ENCODE measurements at places on chromosomes 6 and 20.

- no peak for DNase-seq
- H3K4me3 ChIP-seq: no peak overlapping the region
- no peak overlapping the region for H3K27ac ChIP-seq
- H3K27me3 ChIP-seq: no peaks in the 10 kb centered on the region
- H3K36me3 ChIP-seq: no peaks in the 10 kb centered on the region
- peaks cover 8% of the 10 kb centered on the region for H3K4me1 ChIP-seq
Observed at GRCh38 chr6:108653949-108654348, 93.2 kb downstream of the FOXO3 start.

DNA sequence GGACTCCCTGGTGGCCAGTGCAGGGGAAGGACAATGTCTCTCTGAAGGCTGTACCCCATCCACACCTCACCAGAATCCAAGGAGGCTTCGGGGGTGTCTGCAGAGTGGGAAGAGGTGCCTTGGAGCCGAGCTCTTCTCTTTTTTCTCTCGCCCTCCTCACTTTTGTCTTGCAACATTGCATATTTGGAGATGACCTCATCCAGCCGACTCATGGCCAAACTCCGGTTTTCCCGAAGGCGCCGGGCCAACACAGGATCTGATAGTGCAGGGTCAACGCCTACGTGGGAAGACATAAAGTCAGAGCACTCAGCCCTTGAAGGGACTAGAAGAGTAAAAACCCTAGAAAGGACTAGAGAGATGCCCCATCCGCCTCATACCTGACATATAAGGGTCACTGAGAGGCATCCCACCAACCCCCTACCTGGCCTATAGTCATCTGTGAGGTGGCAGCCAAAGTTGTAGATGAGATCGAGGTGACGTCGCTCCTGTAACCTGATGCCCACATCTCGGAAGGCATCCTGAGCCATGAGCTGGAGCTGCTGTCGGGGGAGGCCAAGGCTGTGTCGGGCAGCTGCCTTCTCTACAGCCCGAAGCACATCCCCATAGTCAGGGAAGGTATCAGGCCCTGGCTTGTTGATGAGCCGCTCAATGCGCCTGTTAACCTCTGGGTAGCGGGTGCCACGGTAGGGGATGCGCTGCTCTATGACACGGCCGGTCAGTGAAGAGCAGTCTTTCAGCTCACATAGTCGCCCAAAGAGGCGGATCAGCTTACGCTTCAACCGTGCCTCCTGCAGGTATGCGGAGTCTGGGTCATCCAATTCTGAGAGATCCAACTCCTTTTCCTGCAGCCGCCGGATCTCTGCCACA, 3.0 kb upstream of the ZBTB22 start:
- H3K4me3 ChIP-seq: no peak overlapping the region
- no peaks in the 10 kb centered on the region for H3K27me3 ChIP-seq
- DNase-seq: no peak
- H3K36me3 ChIP-seq: peaks cover 22% of the 10 kb centered on the region
- peaks cover 53% of the 10 kb centered on the region for H3K4me1 ChIP-seq

- H3K27me3 ChIP-seq: no peaks in the 10 kb centered on the region
- H3K27ac ChIP-seq: no peak overlapping the region
- DNase-seq: no peak
- no peaks in the 10 kb centered on the region for H3K4me1 ChIP-seq
- no peak overlapping the region for H3K4me3 ChIP-seq
Observed at GRCh38 chr6:148085631-148086331, 256.9 kb upstream of the SASH1 start.

DNA sequence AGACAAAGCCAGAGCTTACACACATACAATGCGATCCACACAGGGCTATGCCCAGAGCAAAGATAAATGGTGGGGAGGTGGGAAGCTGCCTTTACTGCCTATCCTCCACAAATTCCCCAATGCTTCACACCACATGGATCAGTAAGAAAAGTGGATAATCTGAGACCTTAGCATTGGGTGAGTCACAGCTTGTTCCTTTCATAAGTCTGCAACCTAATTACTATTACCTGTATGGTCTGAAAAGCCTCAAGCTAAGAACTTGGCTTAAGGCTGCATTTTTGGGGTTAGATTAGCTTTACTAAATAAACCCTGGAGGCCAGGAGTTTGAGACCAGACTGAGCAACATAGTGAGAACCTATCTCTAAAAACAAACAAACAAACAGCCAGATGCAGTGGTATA, 66.0 kb upstream of the BTBD3 start:
- no peak overlapping the region for H3K27ac ChIP-seq
- no peak for DNase-seq

DNA sequence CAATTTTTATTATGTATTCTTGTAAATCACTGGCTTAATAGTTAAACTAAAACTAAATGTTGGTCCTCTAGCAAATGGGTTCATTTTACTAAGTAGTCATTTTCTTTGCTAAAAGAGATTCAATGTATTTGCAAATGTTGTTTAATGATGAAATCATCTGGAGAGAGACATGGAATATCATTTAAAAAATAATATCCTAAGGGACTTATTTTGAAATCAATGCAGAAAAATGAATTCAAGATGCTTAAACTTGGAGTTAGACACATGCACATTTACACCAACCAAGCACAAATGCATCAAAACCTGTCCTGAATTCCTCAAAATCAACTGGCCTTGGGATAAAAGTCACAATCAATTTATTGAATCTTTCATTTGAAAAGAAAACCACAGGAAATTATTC, 165.0 kb upstream of the RNF217 start:
- H3K27ac ChIP-seq: no peak overlapping the region
- no peak overlapping the region for H3K4me3 ChIP-seq
- H3K4me1 ChIP-seq: no peaks in the 10 kb centered on the region
- DNase-seq: no peak
- H3K36me3 ChIP-seq: no peaks in the 10 kb centered on the region

- H3K27me3 ChIP-seq: no peaks in the 10 kb centered on the region
- DNase-seq: no peak
- peak overlapping the region; percentile 95 for H3K4me3 ChIP-seq
- no peaks in the 10 kb centered on the region for H3K36me3 ChIP-seq
- peaks cover 61% of the 10 kb centered on the region for H3K4me1 ChIP-seq
Observed at GRCh38 chr6:35299674-35300073, 2.1 kb downstream of the DEF6 start.

DNA sequence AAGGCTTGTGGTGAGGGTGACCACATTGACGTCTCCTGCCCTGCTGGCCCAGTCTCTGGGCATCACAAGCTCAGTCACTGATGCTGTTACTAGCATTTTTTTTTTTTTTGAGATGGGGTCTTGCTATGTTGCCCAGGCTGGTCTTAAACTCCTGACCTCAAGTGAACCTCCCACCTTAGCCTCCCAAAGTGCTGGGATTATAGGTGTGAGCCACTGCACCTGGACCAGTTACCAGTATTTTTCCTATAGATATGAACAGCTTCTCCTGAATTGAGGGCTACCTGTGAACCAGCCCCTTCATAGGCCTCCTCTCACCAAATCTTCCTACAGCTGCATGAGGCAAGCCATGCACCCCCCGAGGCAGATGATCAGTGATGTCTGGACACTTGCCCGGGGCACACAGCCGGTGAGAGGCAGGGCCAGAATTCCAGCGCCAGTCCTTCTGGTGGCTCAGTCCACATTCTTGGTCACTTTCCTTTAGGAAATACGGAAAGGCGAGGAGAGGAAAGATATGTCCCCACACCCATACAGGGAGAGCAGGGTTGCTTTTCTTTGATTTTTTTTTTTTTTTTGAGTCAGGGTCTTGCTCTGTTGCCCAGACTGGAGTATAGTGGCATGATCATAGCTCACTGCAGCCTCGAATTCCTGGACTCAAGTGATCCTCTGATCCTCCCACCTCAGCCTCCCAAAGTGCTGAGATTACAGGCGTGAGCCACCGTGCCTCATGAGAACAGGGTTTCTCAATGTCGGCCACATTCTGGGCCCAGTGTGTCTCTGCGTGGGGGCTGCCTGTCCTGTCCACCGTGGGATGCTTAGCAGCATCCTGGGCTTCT, 50.7 kb downstream of the UBE2V1 start:
- no peak overlapping the region for H3K27ac ChIP-seq
- DNase-seq: no peak
- no peaks in the 10 kb centered on the region for H3K36me3 ChIP-seq
- no peak overlapping the region for H3K4me3 ChIP-seq

DNA sequence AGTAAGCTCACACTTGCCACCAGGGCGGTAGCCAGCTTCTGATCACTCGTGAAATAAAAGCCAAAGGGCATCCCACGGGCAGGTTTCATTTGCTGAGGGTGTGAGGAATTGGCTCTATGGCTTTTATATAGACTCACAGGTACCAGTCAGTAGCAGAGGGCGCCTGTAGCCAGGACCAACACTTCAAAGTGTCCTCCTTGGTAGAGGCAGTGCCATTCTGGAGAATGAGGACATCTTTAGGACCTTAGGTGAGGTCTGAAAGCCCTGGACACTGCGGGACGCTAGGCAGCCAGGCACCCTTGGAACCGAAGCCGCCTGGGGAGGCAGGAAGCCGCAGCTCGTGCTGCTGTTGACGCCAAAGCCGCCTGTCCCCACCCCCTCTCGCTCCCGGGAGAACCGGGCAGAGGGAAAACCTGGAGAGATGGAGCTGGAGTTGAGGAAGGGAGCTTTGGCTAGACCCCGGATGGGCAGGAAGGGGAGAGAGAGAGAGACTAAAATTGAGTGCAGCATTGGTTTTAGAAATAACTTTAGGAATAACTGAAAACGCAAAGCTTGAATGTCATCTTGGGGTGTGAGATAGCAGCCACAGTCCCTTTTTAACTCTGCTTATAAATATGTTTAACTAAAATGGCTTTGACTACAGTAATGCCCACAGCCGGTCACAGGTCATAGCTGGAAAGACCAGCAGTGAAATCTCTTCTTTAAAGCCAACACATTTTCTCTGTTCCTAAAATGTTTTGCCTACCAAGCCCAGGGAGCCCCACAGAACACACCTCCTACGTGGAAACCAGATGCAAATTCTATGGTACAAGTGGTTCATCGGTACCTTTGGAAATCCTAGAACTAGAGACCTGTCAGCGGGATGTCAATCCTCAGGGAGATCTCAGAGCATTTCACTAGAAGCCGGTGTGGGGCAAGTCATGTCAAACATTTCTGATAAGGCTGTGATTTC, 128.5 kb upstream of the CDYL start:
- H3K4me3 ChIP-seq: no peak overlapping the region
- peaks cover 3% of the 10 kb centered on the region for H3K27me3 ChIP-seq
- no peaks in the 10 kb centered on the region for H3K4me1 ChIP-seq
- DNase-seq: peak; percentile 27

DNA sequence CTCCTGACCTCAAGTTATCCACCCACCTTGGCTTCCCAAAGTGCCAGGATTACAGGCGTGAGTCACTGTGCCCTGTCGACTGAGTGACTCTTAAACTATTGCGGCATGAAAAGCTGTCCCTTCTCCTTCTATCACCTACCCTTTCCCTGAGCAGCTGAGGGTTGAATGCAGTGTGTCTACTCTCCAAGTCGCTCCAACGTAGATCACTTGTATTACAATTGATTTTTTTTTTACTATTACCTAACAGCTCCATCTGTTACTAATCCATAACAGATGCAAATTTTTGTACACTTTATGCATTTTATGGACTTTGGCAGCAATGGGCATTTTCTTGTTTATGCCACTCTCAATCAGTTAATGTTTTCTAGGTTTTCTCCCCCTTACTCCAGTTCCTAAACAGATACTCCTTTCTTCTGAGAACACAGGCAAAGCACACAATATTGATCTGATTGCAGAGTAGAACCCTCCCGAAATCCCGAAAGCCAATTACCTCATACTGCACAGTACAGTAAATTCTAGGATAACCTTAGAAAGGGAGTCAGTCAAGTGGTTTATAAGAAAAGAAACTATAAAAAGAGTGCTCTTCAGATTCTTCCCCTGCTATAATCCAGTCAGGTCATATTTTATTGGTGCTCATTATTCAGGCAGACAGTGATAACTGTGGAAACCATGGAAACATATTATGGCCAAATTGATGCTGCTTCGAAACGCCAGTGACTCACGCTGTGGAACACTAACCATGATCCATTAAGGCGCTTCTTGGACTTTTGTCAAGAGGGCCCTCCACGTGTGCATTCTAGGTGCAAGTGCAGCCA, 273.0 kb downstream of the ADGB start:
- no peaks in the 10 kb centered on the region for H3K27me3 ChIP-seq
- H3K36me3 ChIP-seq: no peaks in the 10 kb centered on the region
- H3K4me3 ChIP-seq: no peak overlapping the region
- H3K27ac ChIP-seq: no peak overlapping the region
- DNase-seq: no peak
- H3K4me1 ChIP-seq: no peaks in the 10 kb centered on the region

- H3K27me3 ChIP-seq: no peaks in the 10 kb centered on the region
- H3K27ac ChIP-seq: no peak overlapping the region
- no peaks in the 10 kb centered on the region for H3K36me3 ChIP-seq
- no peak for DNase-seq
- H3K4me3 ChIP-seq: no peak overlapping the region
- no peaks in the 10 kb centered on the region for H3K4me1 ChIP-seq
Observed at GRCh38 chr6:8446391-8446790, 11.0 kb upstream of the SLC35B3 start.

DNA sequence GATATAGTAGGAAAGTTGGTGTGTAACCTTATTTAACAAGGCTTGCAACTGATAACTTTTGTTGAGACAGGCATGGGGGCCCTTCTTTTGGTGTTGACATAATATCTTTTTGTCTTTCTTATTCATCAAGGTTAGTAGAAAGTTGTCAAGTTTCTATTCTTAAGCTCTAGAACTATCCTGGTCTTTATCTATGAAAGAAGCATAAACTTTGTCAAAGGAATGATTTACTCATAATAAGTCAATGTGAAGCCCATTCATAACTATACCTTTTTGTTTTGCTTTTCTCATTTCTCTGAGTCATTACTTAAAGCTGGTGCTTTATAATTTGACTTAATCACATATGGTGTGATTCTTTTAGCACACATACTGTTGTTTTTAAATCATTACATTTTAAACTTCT, 312.4 kb downstream of the UTRN start:
- H3K4me1 ChIP-seq: no peaks in the 10 kb centered on the region
- H3K27ac ChIP-seq: no peak overlapping the region
- no peak overlapping the region for H3K4me3 ChIP-seq
- H3K36me3 ChIP-seq: no peaks in the 10 kb centered on the region
- DNase-seq: no peak

GRCh38 chr6:1689141-1689540, 79.4 kb downstream of the FOXC1 start:
- H3K27me3 ChIP-seq: no peaks in the 10 kb centered on the region
- no peaks in the 10 kb centered on the region for H3K4me1 ChIP-seq
- H3K36me3 ChIP-seq: no peaks in the 10 kb centered on the region

DNA sequence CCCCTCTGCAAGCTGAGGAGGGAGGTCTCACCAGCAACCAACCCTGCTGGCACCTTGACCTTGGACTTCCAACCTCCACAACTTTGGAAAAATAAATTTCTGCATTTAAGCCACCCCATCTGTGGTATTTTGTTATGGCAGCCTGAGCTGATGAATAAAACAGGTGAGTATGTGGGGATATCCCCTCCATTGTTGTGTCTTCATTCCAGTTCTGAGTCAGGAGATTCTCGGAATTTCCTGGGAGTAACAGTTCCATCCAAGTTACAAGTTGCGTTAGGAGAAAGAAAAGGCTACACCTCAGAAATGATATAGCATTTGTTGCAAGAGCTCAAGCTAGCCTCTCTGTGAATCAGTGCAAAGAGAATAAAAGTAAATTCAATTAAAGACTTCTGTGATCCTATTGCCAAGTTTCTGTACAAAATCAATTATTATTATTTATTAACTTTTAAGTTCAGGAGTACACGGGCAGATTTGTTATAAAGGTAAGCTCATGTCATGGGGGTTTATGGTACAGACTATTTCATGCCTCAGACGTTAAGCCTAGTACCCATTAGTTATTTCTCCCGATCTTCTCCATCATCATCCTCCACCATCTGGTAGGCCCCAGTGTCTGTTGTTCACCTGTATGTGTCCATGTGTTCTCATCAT, 153.0 kb downstream of the NKAIN2 start:
- H3K27me3 ChIP-seq: no peaks in the 10 kb centered on the region
- H3K4me1 ChIP-seq: no peaks in the 10 kb centered on the region
- no peak for DNase-seq

Data from naive thymus-derived CD4-positive, alpha-beta T cell (primary cell).